ENCODE measurements at places on chromosomes 2 and 18. TPM values are rescaled to one million over a fixed set of nuclear protein-coding genes. Genes with fewer than 3 reads are reported as not detected.

The OTOS gene
- not detected for total RNA-seq

The POTEC gene
- total RNA-seq: not detected

The PARD6G gene
- 1.3 TPM for total RNA-seq

The UGT1A4 gene
- total RNA-seq: 0.39 TPM

The IL1R2 gene
- total RNA-seq: 3.1 TPM

The DSEL gene
- total RNA-seq: 28.7 TPM

The EFEMP1 gene
- 337 TPM for total RNA-seq

The MEP1B gene
- total RNA-seq: 0.11 TPM

The SFTPB gene
- total RNA-seq: not detected

The SCN3A gene
- total RNA-seq: not detected

The PRSS56 gene
- total RNA-seq: not detected

The LRRC30 gene
- not detected for total RNA-seq

The SIX3 gene
- not detected for total RNA-seq

The CREG2 gene
- not detected for total RNA-seq

The ATP6V1B1 gene
- total RNA-seq: not detected

The ERMN gene
- total RNA-seq: not detected

The NEU4 gene
- total RNA-seq: not detected

The GALNT1 gene
- total RNA-seq: 79.2 TPM
